ENCODE measurements at places on chromosomes 6 and 20.

DNA sequence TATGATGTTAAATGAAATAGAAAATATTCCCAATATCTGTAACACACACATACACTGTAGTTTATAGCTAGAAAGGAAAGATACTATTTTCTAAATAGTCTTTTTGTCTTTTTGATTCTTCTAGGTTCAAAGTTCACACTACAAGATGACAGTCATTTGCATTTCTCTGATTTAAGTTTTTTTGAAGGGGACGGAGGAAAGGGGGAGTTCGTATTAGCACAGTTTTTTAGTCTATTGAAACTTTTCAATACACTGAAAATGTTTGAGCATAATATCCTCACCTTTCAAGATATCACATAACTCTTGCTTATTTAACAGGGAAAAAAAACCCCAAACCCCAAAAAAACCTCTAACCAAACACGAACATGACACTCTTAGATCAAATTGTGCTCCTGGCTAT, 68.1 kb downstream of the BMP2 start:
- no peak for DNase-seq

GRCh38 chr20:44036441-44036840, 121.8 kb downstream of the TOX2 start:
- DNase-seq: no peak

GRCh38 chr6:65505736-65506135, 201.3 kb downstream of the EYS start:
- DNase-seq: peak; percentile 39

DNA sequence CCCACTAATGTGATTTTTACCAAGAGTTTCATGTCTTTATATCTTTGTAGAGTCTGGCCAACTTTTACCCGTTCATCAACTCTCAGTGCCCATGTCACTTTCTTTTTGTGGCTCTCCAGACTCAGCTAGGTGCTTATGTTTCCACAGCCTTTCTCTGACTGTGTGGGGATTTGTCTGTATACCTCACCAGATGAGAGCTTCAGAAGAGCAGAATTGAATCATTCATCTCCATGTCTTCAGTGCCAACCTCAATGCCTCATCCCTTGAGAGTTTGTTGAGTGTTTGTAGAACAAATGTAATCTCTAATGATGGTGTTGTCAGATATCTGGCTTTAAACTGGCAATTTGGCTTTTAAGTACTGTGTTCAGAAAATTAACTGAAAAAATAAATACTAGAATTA, 16.8 kb upstream of the CCN2 start:
- DNase-seq: no peak

- DNase-seq: no peak
These were observed 26.1 kb upstream of the IPCEF1 start for GRCh38 chr6:154382740-154383139.

DNA sequence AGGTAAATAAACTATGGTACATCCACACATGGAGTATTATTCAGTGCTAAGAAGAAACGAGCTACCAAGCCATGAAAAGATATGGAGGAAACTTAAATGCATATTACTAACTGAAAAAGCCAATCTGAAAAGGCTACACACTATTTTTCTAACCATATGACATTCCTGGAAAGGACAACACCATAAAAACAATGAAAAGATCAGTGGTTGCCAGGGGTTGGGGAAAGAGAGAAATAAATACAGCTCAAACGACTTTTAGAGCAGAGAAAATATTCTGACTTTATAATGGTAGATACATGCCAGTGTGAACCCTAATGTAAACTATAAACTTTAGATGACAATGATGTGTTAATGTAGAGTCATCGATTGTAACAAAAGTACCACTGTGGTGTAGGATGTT, 225.9 kb upstream of the BTBD3 start:
- DNase-seq: no peak

DNA sequence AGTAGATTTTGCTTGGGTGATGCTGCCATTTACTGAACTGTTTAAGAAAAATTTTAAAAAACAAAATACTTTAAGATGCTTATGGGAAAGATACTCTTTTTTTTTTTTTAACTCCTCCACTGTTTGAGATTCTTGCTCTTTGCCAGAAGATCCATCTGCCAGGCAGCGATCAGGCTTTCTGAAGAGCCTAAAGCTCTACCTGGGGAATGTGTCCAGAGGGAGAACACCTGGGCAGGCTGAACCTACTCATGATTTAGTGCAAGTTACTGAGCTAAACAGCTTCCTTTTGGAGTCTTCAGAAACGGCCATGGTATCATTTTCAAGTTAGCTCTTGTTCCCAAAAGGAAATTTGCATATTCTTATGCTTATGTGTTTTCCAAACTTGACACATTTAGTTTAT, 23.5 kb upstream of the MLIP start:
- peak; percentile 42 for DNase-seq

DNA sequence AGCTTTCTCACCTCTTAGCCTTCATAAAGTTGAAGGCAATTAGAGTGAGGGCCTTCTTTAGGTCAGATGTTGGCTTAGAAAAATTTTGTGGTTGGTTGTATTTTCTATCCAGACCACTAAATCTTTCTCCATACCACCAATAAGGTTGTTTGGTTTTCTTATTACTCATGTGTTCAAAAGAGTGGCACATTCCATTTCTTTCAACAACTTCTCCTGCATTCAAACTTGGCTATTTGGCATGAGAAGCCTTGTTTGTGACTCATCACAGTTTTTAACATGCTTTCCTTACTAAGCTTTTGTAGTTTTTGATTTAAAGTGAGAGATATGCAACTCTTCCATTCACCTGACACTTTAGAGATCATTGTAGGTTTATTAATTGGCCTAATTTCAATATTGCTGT, 949.6 kb downstream of the TBC1D32 start:
- no peak for DNase-seq

DNA sequence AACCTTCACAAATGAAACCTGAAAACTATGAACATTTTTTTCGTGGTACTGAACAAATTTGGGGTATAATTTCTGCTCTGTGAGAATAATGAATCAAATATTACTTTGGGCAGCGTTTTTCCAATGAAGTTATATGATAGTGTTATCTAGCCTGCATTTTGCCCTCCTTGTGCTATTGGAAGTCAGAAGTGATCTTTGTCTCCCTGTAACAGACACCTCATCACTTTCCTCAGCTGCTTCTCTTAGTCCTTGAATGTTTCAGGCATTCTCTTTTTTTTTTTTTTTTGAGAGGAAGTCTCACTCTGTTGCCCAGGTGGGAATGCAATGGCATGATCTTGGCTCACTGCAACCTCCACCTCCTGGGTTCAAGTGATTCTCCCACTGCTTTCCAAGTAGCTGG, 10.2 kb downstream of the DDX27 start:
- DNase-seq: peak; percentile 19

DNA sequence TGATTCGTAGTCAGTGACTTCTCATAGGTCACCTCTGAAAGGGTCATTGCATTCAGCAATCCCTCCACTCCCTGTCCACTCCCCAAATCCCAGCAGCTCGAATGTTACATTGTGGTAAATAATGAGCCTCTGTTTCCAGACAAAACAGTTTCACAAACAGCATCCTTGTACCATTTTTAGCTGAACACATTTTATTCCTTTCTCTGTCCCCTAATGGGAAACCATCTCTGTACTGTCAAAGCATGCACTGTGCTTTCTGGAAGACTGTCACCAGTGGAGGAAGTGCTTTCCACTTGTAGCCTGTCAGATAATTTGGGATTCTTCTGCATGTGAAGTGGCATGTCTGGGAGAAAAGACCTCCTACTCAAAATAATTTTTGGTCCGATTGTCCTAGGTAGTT, 82.0 kb downstream of the SLC35F1 start:
- DNase-seq: no peak

- peak; percentile 44 for DNase-seq
These were observed 111.3 kb upstream of the MLN start for GRCh38 chr6:33915134-33915533.

GRCh38 chr20:15835811-15836210, 737.4 kb downstream of the KIF16B start:
- DNase-seq: no peak

GRCh38 chr20:15302075-15302474, 964.7 kb upstream of the FLRT3 start:
- peak; percentile 63 for DNase-seq

DNA sequence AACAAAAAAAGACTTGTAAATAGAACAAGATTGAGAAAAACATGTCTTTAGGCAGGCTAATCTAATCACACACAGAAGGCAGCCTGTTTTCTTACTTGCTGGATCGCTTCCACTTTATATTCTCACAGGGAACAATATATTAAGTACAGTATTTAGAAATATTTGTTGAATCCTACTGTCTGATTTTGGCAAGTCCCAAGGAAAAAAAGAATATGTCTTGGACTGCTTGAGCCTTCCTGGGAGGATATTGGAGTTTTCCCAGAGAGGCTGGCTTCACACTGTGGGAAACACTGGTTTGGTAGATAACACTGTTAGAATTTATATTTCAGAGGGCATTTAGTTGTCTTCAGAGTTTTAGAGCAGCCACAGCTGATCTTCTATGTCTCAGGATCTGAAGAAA, 229.7 kb downstream of the PRL start:
- DNase-seq: no peak

GRCh38 chr20:25054096-25054820, 3.7 kb downstream of the ACSS1 start:
- no peak for DNase-seq

DNA sequence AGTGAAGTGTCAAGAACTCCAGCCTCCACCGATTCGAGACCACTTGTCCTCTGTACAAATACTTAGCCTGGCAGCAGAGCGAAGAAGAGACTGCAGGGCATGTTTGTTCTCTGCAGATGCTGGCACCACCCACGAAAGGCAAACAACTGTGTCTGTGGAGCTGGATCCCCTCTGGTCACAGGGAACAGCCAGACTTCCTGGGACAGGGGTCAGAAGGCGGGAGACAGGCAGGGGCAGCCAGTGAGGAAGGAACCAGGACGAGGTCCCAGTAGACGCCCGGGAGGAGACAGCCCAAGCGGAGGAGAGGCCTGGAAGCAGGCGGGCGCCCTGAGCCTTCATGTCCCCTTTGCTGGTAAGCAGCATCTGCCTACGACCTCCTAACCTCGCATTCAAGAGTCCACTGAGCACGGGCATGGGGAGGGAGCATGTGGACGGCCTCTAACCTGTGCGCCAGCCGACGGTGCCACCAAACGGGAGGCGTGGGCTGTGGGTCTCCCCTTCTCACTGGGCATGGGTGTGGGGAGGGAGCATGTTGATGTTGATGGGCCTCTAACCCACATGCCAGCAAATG, 265.5 kb downstream of the DLL1 start:
- DNase-seq: no peak

GRCh38 chr6:167045828-167046580, 46.8 kb downstream of the CEP43 start:
- no peak for DNase-seq

DNA sequence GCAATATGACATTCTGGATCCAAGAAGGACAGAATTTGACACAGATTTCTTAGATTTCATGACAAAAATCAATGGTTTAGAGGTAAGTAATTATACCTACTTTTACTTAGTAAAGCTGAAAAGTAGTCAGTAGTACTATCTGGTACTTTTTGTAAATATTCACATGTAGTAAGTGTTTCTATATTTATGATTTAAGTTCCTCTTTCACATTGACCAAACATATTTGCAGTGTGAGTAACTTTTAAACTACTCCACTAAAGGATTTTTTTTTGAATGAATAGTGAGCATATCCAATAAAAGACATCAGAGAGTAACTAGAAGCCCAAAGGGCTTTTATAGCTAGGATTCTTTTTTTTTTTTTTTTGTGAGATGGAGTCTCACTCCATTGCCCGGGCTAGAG, 60.8 kb downstream of the DNAH8 start:
- DNase-seq: no peak

DNA sequence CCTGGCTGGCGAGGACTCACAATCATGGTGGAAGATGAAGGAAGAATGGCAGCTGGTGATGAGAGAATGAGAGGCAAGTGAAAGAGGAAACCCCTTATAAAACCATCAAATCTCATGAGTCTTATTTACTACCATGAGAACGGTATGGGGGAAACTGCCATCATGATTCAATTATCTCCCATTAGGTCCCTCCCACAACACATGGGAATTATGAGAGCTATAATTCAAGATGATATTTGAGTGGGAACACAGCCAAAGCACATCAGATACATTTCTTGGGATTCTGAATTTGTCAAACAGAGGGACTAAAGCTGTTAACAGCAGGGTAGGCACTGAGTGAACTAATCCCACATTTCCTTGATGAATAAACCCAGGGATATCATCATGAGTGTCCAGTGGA, 116.2 kb upstream of the PLCB4 start:
- peak; percentile 96 for DNase-seq

DNA sequence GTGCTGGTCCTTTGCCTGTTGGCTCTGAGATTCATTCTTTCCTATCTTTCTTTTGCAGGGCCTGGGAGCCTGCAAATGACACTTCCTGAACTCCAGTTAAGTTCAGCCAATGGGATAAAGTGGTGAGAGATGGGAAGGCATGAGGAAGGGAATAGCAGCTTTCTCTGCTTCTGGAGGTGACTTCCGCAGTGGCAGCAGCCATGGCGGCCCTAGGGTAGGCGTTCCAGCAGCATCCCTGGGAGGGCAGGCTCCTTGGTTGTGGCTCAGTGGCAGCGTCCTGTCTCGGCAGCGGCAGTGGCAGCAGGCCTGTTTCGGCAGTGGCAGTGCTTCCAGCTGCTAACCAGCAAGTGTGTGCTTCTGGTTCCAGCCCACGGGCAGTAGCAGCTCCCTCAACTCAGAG, 7.3 kb upstream of the MDFI start:
- DNase-seq: no peak
